ENCODE measurements at places on chromosomes 3 and 15.

DNA sequence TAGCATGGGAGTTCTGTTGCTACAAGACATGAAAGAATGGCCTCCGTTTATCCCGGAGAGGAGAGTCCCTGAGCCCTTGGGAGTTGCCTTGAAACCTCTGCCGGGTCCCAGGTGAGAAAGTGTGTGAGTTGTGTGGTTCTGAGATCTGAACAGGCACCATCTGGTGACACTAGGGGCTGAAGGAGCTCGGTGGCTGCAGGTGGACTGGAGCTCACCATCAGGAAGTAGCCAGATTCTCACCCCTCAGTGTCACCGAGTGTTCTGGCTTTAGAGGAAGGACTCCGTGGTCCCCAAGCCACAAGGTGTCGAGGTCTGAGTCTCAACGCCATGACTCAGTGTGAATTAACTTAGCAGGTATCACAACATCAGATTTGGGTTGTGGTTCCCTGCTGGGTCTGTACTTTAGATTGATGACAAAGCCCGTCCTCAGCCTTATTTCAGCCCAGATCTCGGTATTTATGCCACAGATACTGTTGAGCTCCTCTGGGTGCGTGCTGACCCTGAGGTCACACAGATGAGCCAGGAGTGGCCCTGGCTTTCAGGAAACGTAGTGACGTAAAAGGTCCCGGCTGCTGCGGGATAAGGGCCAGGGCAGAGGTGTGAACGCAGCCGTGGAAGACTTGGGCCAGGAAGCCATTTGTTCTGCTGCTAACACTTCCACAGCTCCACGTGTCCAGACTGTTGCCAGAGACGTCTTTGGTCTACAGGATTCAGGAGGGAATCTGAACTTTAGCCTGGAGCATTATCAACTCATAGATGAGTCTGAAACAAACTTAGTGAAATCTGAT, 54.4 kb downstream of the PGPEP1L start:
- no peak for DNase-seq

DNA sequence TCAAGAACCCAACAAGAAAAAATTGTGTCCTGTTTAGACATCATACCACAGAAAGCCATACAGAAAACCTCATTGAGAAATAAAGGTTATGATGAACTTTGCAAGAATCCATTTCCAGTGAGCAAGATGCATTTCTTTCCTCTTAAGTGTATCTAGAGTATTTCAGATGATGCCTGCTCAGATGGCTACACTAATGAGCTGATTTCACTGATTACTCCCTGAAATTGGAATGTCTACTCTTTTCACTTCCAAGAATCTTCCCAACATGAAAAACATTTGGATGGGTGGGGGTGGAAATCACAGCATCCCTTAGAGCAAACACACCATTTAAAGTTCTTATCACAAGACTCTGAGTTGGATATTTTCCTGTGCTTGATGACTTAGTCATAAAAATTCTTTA, 41.4 kb upstream of the IL12A start:
- no peak for DNase-seq

GRCh38 chr3:74713977-74714376, 99.5 kb upstream of the CNTN3 start:
- DNase-seq, result no peak

GRCh38 chr3:161392853-161393252, 21.5 kb upstream of the SPTSSB start:
- DNase-seq, result no peak

GRCh38 chr3:127738192-127738840, 65.6 kb downstream of the ABTB1 start:
- no peak for DNase-seq

- no peak for DNase-seq
Observed at GRCh38 chr3:152192050-152192449, 76.7 kb upstream of the MBNL1 start.

DNA sequence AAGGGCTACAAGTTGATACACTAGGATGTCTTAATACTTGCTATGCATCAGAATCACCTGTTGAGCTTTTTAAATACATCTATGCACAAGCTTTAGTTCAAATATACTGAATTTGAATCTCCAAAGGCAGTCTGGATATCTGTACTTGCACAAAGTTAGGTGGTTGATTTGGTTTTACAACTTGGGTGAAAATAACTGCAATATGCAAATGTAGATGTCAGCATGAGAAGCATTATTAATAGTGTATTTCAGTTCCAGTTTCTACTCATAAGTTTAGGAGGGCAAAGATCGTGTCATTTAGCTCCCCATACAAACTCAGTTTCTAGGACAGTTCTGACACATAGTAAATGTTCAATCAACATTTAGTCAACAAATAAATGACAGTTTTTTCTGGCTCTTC, 25.6 kb downstream of the IQCB1 start:
- no peak for DNase-seq
